ENCODE measurements at places on chromosomes 7 and 10.

DNA sequence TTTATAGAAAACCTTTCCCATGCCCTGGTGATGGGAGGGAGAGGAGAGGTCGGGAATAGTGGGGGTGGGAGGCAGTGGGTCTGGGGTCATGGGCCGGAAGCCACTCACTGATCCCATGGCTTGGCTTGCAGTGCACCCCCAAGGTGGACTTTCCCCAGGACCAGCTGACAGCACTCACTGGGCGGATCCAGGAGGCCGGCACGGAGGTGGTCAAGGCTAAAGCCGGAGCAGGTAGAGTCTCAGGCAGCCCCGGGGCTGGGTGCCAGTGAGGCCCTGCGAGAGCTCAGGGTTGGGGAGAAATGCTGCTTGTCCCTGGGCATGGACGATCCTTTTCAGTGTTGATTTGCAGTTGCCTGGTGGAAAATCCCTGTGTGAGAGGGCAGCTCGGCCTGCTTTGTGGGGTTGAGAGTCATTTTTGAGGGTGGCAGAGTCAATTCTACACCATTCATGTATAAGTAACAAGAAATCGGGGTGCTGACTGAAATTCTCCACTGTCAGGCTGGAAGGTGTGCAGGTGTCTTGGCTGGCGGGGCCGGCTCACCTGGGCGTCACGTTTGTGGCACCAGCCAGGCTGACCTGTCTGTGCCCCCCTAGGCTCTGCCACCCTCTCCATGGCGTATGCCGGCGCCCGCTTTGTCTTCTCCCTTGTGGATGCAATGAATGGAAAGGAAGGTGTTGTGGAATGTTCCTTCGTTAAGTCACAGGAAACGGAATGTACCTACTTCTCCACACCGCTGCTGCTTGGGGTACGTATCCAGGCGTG is 16.5 kb downstream of the MDH2 start:
- H3K4me3 ChIP-seq: no peak overlapping the region
- no peak overlapping the region for H3K27ac ChIP-seq
- H3K4me1 ChIP-seq: peaks cover 8% of the 10 kb centered on the region
- no peaks in the 10 kb centered on the region for H3K27me3 ChIP-seq
- peaks cover 79% of the 10 kb centered on the region for H3K36me3 ChIP-seq

GRCh38 chr10:103501186-103501585 is 7.7 kb downstream of the NEURL1 start:
- H3K4me1 ChIP-seq: peaks cover 11% of the 10 kb centered on the region
- H3K36me3 ChIP-seq: no peaks in the 10 kb centered on the region
- peaks cover 75% of the 10 kb centered on the region for H3K27me3 ChIP-seq
- H3K4me3 ChIP-seq: no peak overlapping the region
- H3K27ac ChIP-seq: no peak overlapping the region
- no peak for DNase-seq

DNA sequence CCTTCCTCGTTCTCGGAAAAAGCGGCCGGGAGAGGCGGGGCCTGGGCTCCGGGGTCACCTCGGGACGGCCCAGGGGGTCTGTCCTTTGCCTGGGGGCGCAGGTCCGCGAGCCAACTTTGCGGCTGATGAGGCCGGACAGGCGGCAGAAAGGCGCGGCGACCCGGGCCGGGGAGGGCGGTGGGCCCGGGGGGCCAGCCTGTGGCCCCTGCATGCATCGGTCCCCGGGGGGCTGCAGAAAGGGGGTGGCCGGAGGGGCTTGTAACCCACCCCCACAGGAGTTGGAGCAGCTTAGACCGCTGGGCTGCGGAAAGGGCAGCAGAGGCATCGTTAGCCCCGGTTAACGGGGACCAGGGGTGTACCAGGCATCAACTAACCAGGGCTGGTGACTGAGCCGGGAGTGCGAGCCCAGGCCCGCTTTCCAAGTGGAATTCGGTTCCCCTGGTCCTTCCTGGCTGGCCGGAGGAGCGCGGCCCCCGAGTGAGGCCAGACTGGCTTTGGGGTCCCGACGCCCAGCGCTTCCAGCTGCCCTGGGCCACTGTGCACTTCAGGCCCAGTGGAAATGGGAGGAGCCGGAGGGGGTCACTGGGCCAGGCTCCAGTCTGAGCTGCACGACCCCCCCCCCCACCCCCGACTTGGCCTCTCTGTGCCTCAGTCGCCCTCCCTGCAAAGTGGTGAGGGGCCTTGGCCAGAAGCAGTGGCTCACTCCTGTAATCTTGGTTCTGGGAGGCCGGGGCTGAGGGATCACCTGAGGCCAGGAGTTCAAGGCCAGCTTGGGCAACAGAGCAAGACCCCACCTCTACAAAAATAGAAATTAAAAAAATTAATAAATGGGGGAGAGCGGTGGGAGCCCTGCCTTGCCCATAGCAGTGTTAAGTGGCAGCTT is 919 bp downstream of the SLC29A4 start:
- H3K36me3 ChIP-seq: no peaks in the 10 kb centered on the region
- H3K4me1 ChIP-seq: peaks cover 9% of the 10 kb centered on the region
- no peak overlapping the region for H3K27ac ChIP-seq
- no peaks in the 10 kb centered on the region for H3K27me3 ChIP-seq
- no peak overlapping the region for H3K4me3 ChIP-seq
- no peak for DNase-seq

- no peak overlapping the region for H3K27ac ChIP-seq
- H3K36me3 ChIP-seq: no peaks in the 10 kb centered on the region
- peaks cover 10% of the 10 kb centered on the region for H3K4me1 ChIP-seq
- no peak overlapping the region for H3K4me3 ChIP-seq
- H3K27me3 ChIP-seq: no peaks in the 10 kb centered on the region
Measured at GRCh38 chr7:127571741-127572505, 13.5 kb downstream of the GCC1 start.

DNA sequence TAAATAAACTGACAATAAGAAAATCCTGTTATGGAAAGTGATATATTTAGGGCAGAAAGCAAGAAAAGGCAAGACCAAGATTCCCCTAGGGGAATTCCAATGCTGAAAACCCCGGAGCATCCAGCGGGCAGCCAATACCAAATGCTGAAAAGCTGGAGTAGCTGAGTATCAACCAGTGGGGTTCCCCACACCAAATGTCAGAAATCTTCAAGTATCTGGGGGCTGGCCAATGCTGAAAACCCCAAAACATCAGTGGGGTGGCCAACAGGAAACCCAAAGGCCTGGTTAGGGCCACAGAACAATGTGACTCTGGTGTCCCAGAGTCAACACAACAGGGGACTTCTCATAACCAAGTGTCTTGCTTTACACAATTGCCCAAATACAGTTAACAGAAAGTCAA is 271.8 kb upstream of the CACNA2D1 start:
- H3K4me1 ChIP-seq: 0 out of 2 replicates have a peak, but pooled peaks cover 7% of the 10 kb centered on the region
- DNase-seq: no peak
- H3K4me3 ChIP-seq: no peak overlapping the region
- H3K36me3 ChIP-seq: no peaks in the 10 kb centered on the region
